ENCODE measurements at places on chromosomes 1 and 21. TPM values are rescaled to one million over a fixed set of nuclear protein-coding genes. Genes with fewer than 3 reads are reported as not detected.

CFHR1 gene
- total RNA-seq = not detected

NPPB gene
- 345 TPM for total RNA-seq

SPAG17 gene
- total RNA-seq = not detected

PLA2G4A gene
- total RNA-seq = 0.85 TPM

LPAR3 gene
- total RNA-seq = 10.2 TPM

PRAMEF13 gene
- total RNA-seq = not detected

PBX1 gene
- 62.6 TPM for total RNA-seq

CD101 gene
- 0.81 TPM for total RNA-seq

CCDC190 gene
- total RNA-seq = 0.23 TPM

OPTC gene
- not detected for total RNA-seq

SERTAD4 gene
- total RNA-seq = 4.2 TPM

SYT2 gene
- not detected for total RNA-seq

PPIAL4G gene
- not detected for total RNA-seq

HIVEP3 gene
- 3.8 TPM for total RNA-seq

DNM3 gene
- total RNA-seq = 2.8 TPM

RPE65 gene
- not detected for total RNA-seq

TMPRSS2 gene
- not detected for total RNA-seq

KCNT2 gene
- 0.68 TPM for total RNA-seq

TMPRSS15 gene
- total RNA-seq = not detected
